T-helper 9 cell (primary cell): ENCODE measurements at places on chromosomes 3 and 15.

DNA sequence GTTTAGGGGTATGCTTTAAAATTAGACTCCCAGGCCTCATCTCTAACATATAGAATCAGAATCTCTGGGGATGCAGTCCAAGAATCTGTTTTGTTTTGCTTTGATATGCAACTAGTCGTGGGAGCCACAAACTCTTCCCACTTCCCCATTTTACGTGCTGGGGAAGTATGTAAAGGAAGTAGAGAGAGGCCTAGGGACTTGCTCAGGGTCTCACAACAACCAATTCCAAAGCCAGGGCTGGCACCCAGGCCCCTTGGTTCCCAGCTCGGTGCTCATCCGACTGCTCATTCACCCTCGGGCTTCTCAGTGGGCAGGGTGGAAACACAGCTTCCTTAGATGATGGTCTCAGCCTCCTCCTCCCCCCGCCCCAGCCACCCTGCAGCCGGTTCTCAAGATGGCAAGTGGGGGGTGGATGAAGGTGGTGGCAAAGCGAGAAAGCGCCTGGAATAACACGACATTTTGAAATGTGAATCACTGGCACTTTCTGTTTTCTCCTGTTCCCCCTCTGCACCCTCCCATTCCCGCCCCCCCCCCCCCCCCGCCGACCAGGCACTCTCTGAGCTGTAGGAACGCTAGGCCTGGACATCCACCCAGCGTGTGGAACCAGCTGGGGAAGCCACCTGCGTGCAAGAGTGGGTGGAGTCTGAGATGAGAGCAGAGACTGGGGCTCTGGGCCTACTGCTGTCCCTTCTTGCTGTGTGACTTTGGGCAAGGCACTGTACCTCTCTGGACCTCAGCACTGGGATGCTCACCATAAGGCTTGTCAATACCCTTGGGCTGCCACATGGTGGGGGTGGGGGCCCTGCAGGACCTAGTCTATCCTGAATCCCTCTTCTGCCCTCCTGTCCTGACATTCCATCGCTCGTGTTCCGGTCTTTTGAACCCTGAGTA lies 214.5 kb downstream of the RPLP1 start:
- DNase-seq, result no peak

- no peak for DNase-seq
Measured at GRCh38 chr15:40091861-40092255, 16.8 kb downstream of the BMF start.

DNA sequence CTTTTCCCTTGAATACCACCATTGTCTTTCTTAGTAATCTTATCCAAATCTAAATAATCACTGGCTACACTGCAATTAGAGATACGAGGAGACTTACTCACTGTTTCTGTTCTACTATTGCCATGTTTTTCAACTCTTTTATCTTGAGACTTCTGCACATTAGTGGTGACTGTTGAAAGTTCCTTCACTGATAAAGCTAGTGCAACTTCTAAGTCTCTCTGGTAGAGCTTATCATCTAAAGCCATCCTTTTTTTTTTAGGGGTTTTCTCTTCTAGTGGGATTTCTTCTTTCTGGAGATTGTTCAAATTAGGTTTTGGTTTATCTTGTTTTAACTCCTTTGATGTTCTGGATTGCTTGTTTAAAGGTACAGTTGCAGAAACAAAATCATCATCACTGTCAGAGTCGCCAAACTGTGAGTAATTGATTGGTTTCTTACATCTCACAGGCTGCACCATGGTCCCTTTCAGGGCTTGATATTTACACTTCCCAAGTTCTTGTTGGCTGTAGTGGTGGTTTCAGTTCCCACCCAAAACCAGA lies 37.7 kb downstream of the NCK1 start:
- no peak for DNase-seq

DNA sequence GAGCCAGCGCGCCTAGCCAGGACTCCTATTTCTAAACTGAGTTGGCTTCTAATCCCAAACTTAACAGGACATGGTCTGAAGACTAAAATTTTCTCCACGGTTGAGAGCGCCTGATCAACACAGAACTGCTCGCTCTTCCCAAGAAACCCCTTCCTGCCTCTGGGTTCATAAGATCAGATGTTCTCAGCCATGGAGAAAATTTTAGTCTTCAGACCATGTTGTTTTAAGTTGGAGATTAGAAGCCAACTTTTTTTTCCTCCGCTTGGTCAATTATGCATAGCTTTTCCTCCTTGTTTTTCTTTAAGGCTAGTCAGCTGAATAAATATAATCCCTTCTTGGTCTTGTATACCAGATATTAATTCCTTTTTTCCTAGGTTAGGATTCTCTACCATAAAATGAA lies 356.6 kb upstream of the ADAMTS9 start:
- DNase-seq, result no peak

DNA sequence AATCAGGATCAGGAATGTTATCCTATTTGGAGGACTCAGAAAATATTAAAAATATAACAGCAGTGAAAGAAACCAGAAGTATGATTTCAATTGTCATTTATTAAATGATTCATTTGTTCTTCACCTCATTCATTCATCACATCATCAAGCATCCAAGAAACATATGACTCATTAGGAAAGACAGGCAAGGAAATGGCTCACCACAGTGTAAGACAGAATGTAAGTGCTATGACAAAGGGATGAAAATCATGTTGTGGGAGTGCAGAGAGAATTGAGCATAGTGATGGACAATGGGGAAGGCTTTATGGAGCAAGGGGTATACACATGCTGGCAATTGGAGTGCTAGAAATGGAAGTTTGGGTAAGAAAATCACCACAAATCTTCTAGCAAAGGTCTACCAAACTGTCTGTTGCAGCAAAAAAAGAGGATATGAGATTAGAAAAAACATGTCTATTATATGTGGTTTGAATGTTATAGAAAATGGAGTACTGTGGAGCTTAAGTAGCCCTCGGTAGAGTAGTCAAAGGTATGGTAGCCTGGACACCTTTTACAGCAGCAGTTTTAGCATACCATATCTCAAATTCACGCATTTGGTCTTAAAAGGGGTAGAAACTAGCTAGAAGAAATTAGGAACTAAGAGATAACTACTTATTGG lies 111.1 kb upstream of the GPR149 start:
- no peak for DNase-seq

DNA sequence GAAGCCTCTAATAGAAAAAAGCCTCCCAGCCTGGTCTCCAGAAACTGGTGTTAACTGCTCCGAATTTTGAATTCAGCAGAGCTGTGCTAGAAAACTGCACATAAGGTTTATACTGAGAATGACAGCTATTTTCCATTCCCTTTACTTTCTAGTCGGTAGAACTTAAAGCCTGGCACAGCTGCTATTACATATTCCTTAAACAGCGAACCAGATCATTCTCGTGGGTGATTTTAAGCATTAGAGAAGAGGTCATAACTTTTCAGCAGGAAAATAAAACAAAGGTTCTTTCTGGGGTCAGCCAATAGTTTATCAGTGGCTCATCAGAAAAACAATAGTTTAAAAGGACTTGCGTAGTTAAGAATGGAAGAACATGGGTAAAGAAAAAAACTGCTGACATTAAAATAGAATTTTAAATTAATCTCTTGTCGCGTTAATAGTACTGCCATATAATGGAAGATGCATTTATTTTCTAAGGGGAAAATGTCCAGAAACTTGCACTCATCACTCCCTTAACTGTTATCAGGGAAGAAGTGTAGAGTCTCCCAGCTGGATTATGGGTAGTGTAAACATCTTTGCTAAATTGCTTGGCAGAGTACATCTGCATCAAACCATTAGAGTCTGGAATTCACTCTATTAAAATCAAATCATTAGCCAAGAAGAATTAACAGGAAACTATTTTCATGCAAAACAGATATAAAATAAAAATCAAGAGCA lies 7.9 kb downstream of the VGLL4 start:
- no peak for DNase-seq

GRCh38 chr15:40787991-40788390 lies 18.2 kb downstream of the C15orf62 start:
- no peak for DNase-seq

DNA sequence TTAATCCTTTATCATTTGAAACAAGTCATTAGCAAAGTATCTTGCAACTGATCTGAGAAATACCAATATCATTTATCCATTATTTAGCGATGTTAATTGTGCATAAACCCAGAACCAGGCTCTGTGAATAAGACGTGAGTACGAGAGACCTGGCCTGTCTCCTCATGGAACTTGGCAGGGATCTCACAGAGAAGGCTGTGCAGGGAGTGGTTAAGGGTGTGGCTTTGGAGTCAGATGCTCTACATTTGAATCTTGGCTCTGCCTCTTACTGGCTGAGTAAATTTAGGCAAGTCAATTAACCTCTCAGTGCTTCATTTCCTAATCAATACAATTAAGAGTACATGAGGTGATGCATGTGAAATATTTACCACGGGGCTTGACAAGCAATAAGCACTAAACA lies 39.9 kb upstream of the TBL1XR1 start:
- DNase-seq, result no peak

DNA sequence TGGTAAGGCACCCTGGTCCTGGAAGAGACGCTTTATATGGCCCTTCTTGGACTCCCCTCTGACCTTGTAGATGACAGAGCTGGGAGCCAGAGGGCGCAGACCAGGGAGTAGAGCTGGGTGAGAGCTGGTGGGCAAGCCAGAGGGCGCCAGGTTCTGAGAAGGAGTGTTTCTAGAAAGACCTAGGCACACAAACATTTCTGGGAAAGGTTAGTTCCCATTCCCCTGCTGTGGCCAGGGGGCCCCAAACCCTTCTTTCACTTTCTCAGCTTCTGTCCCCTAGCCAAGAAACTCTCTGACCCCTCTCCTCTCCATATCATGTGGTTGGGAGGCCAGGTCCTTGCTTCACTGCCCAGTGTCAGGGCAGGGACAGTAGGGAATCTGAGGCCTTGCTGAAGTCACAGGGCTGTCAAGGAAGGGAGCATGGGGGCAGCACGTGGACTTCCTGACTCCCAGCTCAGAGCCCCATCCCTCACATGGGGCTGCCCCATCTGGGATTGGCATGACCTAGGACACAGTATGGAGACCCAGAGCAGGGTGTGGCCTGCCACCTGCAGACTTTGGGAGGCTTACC lies 3.6 kb downstream of the HEMK1 start:
- DNase-seq, result no peak

DNA sequence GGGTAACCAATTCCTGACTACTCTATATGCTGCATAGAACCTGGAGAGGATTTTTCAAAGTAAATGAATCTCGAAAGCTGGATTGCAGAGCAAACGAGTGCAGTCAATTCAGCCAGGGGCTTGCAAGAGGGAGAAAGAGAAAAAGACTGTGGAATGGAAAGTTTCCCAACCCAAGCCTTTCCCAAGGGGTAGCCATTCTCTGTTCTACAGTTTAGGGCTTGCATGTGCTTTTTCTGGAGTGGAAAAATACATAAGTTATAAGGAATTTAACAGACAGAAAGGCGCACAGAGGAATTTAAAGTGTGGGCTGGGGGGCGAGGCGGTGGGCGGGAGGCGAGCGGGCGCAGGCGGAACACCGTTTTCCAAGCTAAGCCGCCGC lies 511 bp upstream of the RARB start:
- DNase-seq, result no peak

GRCh38 chr15:75731248-75732151 lies 18.9 kb upstream of the CSPG4 start:
- DNase-seq, result no peak

- no peak for DNase-seq
Measured at GRCh38 chr3:116140100-116140689, 305.1 kb downstream of the LSAMP start.

DNA sequence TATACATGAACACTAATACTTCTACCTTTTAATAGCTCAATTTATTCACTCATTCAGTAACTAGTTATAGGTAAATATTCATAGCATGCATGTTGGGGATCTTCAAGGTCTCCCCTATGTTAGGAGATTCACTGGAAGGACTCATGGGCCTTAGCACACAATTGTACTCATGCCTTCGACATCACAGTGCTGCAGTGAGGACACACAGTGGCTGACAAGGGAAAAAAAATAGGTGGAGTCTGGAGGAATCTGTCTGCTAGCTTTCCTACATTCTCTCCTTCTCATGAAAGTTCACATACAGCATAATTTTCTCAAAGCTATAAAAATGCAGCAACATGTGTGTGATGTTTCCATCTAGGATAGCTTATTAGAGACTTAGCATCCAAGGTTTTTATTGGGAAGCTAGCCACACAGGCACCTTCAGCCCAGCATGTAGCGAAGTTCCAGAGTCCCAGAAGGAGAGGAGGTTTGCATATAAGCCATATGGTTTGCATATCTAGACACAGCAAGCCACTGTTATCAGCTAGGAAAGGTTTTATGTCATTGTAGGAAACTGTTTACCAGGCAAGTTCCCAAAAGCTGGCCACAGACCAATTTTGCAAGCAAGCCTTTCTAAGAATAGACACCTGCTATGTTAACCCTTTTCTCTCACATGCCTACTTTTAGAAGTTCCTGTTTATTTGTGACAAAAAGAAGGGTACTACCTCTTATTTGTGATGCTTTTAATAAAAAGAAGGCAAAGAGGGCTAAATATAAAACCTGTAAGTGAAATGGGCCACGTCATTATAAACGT lies 46.4 kb downstream of the MORC1 start:
- DNase-seq, result no peak

- no peak for DNase-seq
Measured at GRCh38 chr3:72460205-72461174, 387.8 kb downstream of the SHQ1 start.

GRCh38 chr15:37903919-37904625 lies 30.4 kb upstream of the TMCO5A start:
- no peak for DNase-seq
